ENCODE measurements at places on chromosomes 11 and 22.

- DNase-seq: no peak
These were observed 24.0 kb upstream of the MALAT1 start for GRCh38 chr11:65474864-65475263.

DNA sequence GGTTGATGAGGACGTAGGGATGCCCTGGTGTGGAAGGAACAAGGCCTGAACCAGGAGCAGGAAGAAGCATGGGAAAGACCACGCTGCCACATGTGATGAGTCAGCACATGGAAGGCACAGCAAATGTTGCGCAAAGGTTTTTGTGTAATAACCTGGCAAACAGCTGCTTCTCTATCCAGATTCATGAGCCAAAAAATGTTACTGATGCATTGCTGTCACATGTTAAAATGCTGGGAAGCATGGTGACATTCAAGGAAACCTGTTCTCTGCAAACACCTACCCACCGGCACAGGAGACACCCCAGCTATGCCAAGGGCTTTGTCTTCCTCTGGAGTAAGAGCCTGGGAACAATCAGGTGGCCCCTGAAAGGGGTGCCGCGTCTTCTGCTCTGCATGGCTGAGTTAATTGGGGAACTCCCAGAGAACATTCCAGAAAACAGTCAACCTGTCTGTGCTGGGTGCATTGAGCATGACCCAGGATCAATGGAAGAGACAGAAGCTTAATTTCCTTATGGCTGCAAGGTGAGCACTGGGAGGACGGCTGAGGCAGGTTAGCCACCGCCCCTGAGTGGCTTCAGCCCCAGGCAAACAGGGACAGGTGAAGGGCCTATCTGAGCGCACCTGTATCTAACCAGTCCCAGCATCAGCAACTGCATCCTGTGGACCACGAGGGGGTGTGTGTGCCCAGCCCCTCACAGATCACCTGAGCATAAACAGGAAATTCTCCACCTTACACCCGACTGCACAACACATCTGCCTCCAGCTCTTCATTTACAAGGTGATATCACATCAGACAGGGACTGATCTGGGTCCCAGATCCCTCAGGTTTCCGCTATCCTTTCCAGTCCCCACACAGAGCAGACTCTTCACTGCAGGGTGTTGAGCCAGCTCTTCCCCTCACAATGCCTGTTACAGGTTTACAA is 108.4 kb downstream of the GGTLC2 start:
- no peak for DNase-seq

DNA sequence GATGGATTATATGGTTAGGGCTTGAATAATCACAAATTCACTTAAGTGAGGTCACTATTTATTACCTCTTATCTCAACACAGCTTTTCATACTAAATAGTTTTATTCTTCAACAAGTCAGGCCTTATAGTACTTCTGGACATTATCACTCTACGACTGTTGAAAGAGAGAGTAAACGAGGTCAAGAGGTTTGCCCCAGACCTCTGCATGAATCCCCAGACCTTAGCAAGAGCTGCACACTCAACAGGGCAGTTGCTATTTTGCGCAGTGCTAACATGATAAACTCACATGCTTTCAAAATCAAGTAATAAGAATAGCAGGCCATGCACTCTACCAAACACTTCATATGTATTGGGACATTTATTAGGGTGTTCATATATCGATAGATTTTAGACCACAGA is 60.5 kb downstream of the DDI1 start:
- DNase-seq: no peak

DNA sequence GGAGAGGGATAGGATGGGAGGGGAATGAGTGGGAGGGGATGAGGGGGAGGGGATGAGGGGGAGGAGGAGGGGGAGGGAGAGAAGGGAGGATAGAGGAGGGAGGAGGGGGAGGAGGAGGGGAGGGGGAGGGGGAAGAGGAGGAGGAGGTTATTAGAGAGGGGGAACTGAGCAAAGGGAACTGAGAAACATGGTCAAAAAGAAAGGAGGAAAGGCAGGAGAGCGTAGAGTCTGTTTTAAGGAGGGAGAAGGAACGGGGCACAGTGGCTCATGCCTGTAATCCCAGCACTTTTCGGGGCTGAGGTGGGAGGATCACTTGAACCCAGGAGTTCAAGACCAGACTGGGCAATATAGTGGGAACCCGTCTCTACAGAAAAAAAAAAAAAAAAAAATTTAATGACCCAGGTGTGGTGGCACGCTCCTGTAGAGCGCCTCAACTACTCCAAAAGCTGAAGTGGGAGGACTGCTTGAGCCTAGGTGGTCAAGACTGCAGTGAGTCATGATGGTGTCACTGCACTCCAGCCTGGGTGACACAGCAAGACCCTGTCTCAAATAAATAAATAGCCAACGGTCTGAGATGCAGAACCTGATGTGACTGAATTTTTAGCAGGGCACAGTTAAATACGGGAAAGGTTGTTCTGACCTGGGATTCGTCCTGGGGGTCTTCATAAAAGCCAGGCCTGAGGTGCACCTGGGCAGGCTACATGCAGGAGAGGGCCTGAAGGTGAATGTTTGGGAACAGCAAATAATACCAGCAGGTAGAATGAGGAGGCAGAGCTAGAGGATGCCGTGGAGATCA is 4.0 kb downstream of the B3GNT6 start:
- DNase-seq: no peak
